ENCODE measurements at places on chromosomes 16 and 17. TPM values are rescaled to one million over a fixed set of nuclear protein-coding genes. Genes with fewer than 3 reads are reported as not detected.

- no peak for DNase-seq
Measured at GRCh38 chr16:19879241-19879792, 5.3 kb downstream of the GPRC5B start.

DNA sequence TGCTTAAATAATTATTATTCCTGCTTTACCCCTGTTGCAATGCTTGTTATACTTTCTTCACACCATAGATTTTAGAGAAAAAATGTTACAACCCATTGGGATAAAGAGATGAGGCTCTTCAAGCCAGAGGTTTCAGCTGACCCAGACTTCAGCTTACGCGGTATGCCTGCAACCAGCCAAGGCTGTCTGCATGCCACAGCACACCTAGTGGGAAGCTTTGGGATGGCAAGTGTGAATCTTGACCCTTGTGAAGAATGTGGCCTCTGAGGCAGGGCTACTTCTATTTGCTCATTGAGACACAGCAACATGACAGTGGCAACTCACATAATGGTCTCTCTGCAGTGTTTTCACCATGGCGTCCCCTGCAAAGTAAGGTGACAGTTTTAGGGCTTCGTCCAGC is 193.9 kb upstream of the PIRT start:
- no peak for DNase-seq

TRAF7 gene
- 23.9 TPM for polyA plus RNA-seq

- DNase-seq: no peak
Measured at GRCh38 chr17:13510062-13510461, 91.7 kb downstream of the HS3ST3A1 start.

- DNase-seq: no peak
Measured at GRCh38 chr17:28334171-28334570, 1.1 kb downstream of the IFT20 start.

Data from thymus (tissue), 14 donors.